Posterior vena cava (tissue), 2 donors: ENCODE measurements at places on chromosomes 3 and 15. TPM values are rescaled to one million over a fixed set of nuclear protein-coding genes. Genes with fewer than 3 reads are reported as not detected.

Gene THAP10
- 2.1 TPM for total RNA-seq

Gene MYO5C
- total RNA-seq: 11.1 TPM

Gene CASR
- not detected for total RNA-seq

Gene LIPH
- not detected for total RNA-seq

Gene CPA3
- 7.1 TPM for total RNA-seq

Gene IREB2
- 37.8 TPM for total RNA-seq

Gene KBTBD8
- total RNA-seq: 2.3 TPM

Gene GOLGA8G
- total RNA-seq: not detected

Gene PRR20G
- not detected for total RNA-seq

Gene CCDC39
- 0.90 TPM for total RNA-seq

Gene NAALADL2
- total RNA-seq: 18.2 TPM

Gene PLA2G4E
- not detected for total RNA-seq

Gene NEK10
- 0.65 TPM for total RNA-seq

Gene SH2D7
- not detected for total RNA-seq

Gene CELF6
- total RNA-seq: 0.76 TPM

Gene SKOR1
- 0.51 TPM for total RNA-seq

Gene PLA2G4F
- total RNA-seq: not detected

Gene LMAN1L
- total RNA-seq: not detected

Gene PLSCR4
- total RNA-seq: 53.4 TPM

Gene GOLGA8M
- 0.67 TPM for total RNA-seq

Gene AQR
- 28.0 TPM for total RNA-seq

Gene KNG1
- total RNA-seq: not detected

Gene PPP1R2
- 56.7 TPM for total RNA-seq

Gene TLE3
- 45.5 TPM for total RNA-seq
